Parietal lobe (tissue), 2 donors: ENCODE measurements at places on chromosomes 16 and 17. TPM values are rescaled to one million over a fixed set of nuclear protein-coding genes. Genes with fewer than 3 reads are reported as not detected.

Gene ASPA
- 1.3 TPM for total RNA-seq

Gene KRTAP4-3
- total RNA-seq, result not detected

Gene CACNG1
- 0.63 TPM for total RNA-seq

Gene EFNB3
- total RNA-seq, result 19.7 TPM

Gene SPATA32
- not detected for total RNA-seq

Gene KAT7
- 72.0 TPM for total RNA-seq

Gene ADAMTS18
- 0.94 TPM for total RNA-seq

Gene TPSAB1
- not detected for total RNA-seq

Gene MFAP4
- 1.3 TPM for total RNA-seq

Gene PRAC2
- total RNA-seq, result not detected

Gene RANBP10
- 16.0 TPM for total RNA-seq

Gene CRHR1
- 16.6 TPM for total RNA-seq

Gene SP6
- total RNA-seq, result not detected

Gene ADGRG3
- total RNA-seq, result not detected

Gene FBXW10
- total RNA-seq, result 0.63 TPM

Gene TP53TG3F
- total RNA-seq, result not detected

Gene NDRG4
- total RNA-seq, result 304 TPM

Gene RIPOR1
- 61.3 TPM for total RNA-seq

Gene WNT3
- total RNA-seq, result 6.3 TPM

Gene CES3
- total RNA-seq, result 2.5 TPM

Gene GABARAPL2
- 75.7 TPM for total RNA-seq

Gene KRTAP9-2
- not detected for total RNA-seq

Gene KRT36
- not detected for total RNA-seq

Gene KRTAP2-2
- total RNA-seq, result not detected

Gene MRPS7
- 29.4 TPM for total RNA-seq

Gene TP53TG3
- total RNA-seq, result not detected

Gene STH
- total RNA-seq, result 26.6 TPM

Gene CD79B
- 0.63 TPM for total RNA-seq

Gene LGALS9B
- not detected for total RNA-seq

Gene SYNGR2
- 7.5 TPM for total RNA-seq

Gene GJC1
- total RNA-seq, result 109 TPM

Gene CSH1
- not detected for total RNA-seq

Gene KLHL10
- total RNA-seq, result not detected

Gene KRT24
- not detected for total RNA-seq

Gene PVALEF
- total RNA-seq, result not detected

Gene ATMIN
- 79.5 TPM for total RNA-seq

Gene LPO
- not detected for total RNA-seq

Gene ENPP7
- not detected for total RNA-seq

Gene FAM117A
- 3.1 TPM for total RNA-seq
